ENCODE measurements at places on chromosomes 16 and 17.

DNA sequence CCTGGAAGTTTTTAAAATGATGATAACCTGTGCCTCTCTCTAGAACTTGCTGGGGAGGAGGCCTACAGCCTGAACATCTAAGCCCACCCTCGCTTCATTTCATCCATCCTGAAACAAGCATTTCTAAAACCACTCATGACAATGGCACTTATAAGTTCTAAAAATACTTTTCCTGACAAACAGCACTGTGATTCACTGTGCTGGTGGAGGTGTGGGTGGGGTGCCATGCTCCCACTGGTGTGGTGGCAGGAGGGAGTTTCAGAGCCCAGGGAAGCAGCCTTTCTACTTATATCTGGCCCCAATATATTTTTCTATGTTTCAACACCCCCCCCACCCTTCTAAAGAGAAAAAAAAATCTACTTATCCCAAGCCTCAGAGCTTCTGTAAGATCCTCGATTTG lies 52.6 kb downstream of the RAB11FIP4 start:
- no peak for DNase-seq

DNA sequence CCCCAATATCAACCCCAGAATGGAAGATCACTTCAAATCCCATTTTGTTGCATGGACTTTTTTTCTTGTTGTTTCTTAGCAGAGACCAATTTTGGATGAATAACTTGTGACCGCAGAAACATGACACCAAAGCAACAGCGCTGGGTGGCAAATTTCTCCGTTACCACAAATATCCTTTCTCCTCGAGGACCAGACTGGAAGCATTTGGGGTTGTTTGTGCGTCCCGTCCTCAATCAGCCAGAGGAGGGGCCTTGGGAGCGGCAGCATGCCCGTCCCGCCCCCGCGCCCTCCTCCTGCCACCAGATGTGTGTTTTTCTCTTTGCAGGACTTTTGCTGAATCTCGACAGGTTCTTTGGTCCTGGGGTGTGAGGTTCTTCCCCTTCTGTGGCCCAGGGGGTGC lies 282.5 kb upstream of the FOXF1 start:
- DNase-seq: no peak

DNA sequence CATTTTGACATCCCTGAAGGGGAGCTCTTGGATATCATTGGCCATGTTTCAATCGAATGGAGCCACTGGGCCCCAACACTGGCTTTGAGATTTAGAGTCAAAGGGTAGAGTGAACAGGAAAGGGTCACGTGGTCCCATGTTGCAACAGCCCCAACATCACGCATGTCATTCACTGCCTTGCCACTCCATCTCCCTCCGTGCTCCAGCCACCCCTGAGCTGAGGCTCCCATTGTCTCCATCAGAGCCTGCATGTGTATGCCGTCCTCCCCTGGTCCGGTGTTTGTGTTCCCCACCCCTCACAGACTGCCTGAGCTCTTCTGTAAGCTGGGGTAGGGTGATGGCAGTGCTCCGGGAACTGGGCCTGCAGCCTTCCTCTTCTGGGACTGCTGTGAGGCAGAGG lies 12.1 kb downstream of the NFE2L1 start:
- no peak for DNase-seq

DNA sequence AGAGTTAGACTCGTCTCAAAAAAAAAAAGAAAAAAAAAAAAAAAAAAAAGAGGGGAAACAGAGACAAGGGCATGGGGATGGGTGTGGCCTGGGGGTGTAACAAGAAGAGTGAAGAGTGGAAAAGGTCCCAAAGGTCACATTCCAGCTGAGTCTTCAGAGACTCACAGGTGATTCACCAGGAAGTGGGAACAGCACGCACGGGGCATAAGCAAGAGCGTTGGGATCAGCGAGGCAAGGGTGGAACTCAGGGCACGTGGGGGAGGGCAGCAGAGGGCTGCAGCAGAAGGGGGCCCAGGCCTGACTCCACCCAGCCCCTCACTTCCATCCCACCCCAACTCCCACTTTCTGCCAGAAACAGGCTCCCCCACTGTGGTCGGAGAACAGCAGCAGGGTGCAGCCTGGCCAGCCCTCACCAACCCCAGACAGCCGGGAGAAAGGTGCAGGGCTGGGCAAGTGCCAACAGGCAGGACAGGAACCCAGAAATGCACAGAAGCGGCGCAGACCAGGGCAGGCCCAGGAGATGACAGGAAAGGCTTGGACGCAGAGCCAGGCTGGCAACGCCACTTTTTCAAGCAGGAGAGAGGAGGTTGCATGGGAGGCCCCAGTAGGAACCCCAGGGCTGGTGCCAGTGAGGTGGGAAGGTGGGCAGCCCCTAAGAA lies 3.3 kb downstream of the MEAK7 start:
- DNase-seq: no peak

GRCh38 chr17:30101686-30102390 lies 14.8 kb upstream of the NSRP1 start:
- no peak for DNase-seq

DNA sequence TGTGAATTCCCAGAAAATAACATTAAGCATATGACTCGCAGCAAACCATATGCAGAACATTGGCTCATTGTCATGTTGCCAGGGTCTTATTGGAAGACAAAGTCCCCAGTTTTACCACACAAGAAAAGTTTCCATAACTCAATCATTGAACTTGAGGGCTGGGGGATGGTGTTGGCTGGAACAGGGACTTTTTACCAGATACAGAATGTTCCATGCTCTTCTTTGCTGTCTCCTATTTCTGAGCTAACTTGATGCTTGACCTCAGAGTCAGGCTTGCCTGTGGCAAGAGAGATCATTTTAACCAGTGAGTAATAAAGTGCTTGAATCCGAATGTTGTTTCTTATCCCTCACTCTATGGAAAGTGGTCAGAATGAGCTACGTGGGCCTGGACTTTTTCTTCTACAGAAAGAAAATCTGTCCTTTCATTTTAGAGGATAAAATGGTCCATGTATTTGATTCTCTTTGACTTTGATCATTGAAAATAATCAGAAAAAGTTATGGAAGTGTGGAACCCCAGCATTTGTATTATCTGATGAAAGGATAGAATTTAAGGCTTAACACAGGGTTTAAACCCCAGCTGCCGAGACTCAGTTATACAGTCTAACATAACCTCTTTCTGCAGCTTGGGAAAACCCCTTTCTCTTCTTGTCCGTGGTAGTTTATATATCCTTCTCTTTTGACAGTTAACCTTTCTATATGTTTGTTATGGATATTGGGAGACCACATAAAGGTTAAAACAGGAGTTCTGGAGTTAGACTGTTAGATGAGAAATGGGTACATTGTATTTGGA lies 67.0 kb downstream of the TUBD1 start:
- DNase-seq: no peak

- DNase-seq: no peak
These were observed 24.0 kb downstream of the METRNL start for GRCh38 chr17:83103200-83103942.

All from CD4-positive, CD25-positive, alpha-beta regulatory T cell (primary cell).